ENCODE measurements at places on chromosomes 3 and 15. TPM values are rescaled to one million over a fixed set of nuclear protein-coding genes. Genes with fewer than 3 reads are reported as not detected.

Gene ABI3BP
- total RNA-seq: 19.6 TPM

Gene SUSD5
- 0.28 TPM for total RNA-seq

Gene GTF2A2
- 127 TPM for total RNA-seq

Gene EPM2AIP1
- total RNA-seq: 36.3 TPM

Gene FAM81A
- total RNA-seq: 4.4 TPM

Gene OSBPL10
- 8.5 TPM for total RNA-seq

Gene MEX3B
- 2.9 TPM for total RNA-seq
